ENCODE measurements at places on chromosomes 2 and 18.

DNA sequence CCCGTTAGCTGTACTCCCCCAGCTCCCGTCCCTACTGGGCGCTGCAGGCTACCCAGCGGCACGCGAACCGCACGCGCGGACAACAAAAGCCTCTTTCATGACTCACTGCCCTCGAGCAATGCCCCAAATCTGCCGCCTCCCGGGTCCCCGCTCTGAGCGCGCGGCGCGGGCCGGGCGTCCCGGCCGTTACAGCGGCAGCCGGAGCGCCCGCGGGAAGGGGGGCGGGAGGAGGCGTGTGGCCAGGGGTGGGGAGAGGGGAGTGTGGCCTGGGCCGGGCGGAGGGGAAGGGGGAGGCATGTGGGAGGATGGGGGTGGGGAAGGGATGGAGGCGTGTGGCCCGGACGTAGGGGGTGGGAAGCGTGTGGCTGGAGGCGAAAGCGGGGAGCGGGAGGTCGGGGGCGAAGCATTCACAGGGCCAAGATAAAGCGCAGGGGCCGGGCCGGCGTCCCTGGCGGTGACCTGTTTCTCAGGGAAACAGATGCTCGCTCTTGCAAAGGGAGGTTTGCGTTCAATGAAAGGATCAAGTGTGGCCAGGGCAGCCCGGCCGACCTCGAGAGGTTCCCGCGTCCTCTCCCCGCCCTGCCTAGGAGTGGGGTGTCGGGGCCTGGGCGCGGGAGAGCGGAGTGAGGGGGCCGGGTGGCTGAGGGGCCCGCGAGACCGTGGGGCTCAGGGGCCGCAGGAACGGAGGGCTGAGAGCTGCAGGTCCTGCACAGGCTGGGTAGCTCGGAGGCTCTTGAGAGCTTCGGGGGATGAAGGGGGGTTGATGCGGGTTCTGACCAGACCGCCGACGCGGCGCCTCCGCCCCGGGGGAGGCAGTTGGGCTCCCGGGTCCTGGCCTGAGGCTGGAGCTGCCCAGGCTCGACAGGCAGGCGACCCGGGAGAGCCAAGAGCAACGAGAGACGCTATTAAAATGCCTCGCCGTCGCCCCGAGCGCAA, 3.5 kb upstream of the NEUROD1 start:
- no peak for DNase-seq

- DNase-seq: no peak
Measured at GRCh38 chr2:16142383-16143361, 202.3 kb downstream of the MYCN start.

- no peak for DNase-seq
Measured at GRCh38 chr2:44459739-44460138, 98.0 kb downstream of the CAMKMT start.

DNA sequence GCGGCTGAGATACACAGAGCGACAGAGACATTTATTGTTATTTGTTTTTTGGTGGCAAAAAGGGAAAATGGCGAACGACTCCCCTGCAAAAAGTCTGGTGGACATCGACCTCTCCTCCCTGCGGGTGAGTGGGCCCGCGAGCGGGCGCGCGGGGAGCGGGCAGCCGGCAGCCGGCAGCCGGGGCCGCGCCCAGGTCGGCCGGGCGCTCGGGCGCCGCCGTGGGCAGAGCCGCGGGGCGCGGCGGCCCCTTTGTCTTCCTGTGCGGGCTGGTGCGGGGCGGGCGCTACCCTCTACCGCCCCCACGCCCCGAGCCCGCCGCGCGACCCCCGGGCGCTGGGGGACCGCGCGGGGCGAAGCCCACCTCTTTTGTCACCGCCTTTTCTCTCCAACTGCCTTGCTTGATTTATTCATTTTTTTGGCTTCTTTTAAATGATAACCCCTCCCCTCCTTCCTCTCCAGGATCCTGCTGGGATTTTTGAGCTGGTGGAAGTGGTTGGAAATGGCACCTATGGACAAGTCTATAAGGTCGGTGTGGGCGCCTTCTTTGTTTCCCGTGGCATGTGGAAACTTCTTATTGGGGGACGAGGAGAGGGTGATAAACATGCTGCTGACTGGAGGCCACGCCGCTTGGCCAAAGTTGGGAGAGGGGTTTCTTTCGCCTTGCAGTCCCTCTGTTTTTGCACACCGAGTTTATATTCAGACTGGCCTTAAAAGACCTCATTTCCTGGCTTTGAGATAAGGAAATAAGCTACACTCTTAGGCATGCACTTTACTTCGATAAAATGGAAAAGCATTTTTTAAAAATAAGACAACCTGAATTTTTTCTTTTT, 722 bp downstream of the MAP4K4 start:
- DNase-seq: peak; percentile 20

DNA sequence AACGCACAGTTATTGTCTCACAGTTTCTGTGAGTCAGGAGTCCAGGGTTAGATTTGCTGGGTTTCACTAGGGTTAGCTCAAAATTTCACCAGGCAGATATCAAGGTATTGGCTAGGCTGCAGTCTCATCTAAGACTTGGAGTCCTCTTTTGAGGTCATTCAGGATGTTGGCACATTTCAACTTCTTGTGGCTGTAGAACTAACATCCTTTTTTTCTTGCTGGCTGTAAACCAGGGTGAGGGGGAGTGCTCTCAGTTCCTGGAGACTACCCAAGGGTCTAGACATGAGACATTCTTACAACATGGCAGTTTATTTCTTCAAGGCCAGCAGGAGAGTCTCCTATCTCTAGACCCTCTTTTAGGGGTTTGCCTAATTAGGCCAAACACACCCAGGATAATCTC, 12.8 kb upstream of the CAVIN2 start:
- DNase-seq: no peak

- no peak for DNase-seq
Measured at GRCh38 chr2:99404797-99405669, 67.8 kb downstream of the EIF5B start.

- DNase-seq: no peak
Measured at GRCh38 chr2:69592511-69592910, 51.0 kb downstream of the AAK1 start.

DNA sequence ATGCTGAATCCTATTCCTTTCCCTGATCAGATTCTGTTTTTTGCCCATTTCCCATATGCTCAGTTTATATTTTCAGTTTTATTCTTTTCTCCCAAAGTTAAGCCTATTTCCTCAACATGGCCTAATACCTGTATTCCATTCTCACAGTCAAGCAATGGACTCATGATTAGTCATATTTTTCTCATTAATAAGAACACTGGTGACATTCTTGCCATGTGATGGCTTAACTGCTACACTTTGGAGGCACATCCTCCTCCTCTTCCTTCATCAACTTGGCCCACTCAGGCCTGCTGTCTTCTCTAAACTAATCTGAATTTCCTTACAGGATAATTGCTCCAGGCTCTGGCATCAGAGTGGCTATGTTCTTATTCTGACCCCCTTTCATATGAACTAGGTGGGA, 679.2 kb downstream of the NYAP2 start:
- no peak for DNase-seq

DNA sequence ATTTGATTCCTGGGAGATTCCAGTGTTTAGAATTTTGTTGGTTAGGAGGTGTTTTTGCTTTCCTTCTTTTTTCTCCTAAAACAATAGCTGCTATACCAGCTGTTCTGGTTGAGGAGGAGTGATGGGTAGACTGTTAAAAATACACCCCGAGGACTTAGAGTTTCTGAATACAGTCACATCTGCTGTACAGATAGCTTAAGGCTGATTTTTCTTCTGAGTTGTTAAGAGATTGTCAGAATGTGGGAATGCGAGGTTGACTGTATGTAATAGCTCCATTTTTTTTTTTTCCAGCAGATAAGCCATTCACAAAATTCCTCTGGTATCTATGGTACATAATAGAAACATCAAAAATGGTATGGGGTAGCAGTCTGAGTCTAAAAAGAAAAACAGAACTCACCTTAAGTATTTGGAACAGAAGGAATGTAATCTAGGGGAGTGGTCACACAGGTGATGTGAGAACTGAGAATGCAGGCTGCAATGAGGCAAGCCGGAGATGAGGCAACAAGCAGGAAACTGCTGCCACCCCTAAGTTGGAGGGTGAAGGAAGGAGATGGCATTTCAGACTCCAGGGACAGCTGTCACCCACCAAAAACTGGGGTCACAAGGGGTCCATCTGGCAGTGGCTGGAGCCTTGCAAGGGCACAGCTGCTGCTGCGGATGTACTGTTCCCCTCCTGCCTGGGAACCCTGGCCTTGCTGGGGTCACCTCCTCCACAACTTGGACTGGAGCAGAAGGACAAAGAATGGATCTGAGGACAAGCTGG, 2.4 kb downstream of the DGKD start:
- DNase-seq: no peak

DNA sequence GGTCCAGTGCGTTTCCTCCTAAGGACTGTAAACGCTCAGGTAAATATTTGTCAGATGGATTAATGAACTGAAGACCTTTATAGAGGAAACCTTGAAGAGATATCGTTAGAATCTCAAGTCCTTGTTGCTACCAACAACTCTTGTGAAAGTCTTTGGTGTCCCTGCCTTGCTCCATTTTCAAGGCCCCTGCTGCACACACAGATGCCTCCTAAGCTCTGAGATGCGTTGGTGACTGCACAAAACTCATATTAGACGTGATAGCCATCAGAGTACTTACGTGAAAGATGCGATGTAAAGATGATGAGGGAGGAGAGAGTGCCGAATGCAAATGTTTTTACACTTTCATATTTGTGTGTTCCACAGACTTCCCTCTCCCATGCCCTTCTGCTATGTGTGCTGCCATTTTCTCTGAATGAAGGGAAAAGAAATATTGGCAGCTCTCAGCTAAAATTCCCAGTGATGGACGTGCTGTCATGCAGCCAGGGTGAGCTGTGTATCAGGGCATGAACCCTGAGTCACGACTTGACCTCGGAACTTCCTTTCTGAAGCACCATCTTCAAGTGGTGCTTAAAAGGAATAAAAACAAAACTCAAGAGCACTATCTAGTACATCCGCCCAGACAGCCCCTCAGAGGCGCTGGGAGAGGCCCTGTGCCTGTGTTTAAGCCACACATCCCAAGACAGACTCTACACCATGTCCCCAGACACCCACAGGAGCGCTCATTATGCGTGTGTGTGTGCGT, 117.4 kb downstream of the FAM210A start:
- no peak for DNase-seq

DNA sequence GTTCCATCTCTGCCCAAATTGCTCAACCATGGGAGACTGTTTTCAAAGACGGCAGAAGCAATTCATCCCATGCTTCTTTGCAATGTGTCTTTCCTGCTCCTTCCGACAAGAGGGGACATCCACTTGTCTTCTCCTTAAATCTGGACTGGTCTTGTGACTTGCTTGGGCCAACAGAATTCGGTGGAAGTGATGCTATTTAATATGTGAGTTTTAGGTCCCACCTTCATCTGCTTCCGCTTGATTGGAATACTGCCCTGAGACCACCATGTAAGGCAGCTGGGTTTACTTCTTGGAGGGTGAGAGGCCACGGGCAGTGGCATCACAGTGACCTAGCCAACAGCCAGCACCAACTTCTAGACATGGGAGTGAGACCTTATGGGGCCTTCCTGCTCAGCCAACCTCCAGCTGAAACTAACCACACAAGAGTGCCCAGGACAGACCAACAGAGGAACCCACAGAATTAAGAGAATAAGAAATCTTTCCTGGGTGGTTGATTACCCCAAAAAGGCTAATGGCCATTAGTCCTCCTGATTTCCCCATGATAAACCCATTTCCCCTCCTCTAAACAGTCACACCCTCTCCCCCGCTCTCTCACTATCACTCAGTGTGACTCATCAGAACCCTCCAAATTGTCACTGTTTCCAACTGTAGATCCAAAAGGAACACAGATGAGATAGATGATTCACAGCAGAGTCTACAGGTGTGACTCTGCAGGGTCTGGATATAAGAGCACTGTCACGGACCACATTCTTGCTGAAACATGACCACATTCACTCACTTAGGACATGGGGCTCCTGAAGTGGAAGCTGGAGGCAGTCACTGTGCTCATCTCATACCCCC, 16.2 kb upstream of the RHOB start:
- no peak for DNase-seq

DNA sequence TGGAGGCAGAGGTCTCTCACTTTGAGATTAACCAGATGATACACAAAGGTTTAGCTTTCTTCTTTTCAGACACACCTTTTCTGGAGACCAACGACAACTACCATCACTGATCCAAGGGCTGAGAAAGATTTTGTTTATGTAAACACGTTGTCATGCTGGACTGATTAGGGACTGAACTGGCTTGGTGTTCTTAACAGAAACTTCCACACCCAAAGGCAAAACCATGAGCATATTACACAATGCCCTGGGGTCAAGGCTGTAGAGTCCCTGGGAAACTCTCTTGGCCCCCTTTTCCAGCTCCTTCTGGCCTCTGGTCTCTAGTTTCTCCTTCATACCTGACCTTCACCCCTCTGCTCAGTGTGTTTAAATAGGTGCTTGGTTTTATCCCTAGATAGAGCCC, 447.0 kb upstream of the TCF4 start:
- DNase-seq: no peak

- no peak for DNase-seq
Measured at GRCh38 chr18:77081390-77081778, 51.2 kb downstream of the MBP start.

GRCh38 chr2:159168707-159169106, 117.8 kb downstream of the WDSUB1 start:
- no peak for DNase-seq

DNA sequence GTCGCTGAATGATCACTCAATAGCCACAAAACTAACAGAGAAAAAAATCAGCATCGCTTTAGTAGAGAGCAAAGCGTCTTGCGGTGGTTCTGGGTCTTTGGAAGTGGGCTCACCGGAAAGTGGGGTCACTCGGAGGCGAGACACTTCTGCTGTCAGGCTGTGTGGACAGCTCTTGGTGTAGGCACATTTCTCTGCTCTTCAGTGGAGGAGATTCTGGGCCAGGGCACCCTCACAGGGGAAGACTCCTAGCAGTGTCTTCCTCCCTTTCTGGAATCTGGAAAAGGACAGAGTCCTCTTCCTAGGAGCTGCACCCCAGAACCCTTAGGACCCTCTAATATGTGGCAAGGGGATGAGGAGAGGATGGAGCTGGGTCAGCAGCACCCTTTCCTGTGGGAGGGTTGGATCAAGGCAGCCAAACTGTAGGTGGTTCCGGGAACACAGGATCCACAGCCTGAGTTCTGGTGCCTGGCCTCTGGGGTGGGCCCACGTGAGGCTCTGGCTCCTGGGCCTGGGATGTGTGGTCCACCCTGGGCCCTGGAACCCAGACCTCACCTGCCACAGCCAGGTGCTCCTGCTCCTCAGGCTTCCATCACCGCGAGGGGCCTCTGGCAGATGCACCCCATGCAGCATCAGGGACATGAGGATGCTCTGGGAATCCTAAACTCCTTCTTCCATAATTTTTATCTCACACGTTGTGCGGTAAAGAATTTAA, 25.1 kb downstream of the GPR35 start:
- DNase-seq: no peak

DNA sequence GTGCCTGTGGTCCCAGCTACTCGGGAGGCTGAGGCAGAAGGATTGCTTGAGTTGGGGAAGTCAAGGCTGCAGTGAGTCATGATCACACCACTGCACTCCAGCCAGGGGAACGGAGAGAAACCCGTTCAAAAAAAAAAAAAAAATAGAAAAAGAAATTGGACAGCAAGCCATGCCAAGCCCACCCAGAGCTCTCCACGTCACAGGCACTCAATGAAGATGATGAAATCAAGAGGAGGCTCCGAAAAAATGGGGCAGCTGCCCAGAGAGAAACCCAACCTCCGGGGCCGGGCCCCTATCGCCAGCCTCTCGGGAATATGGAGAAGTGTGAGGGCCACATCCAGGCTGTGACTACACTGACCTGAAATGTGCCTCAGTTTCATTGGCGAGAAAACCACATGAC, 40.0 kb downstream of the BIN1 start:
- DNase-seq: no peak
